ENCODE measurements at places on chromosomes 13 and 19.
A peak's percentile ranks its signal among the peaks of the same experiment; 100 is the strongest.

DNA sequence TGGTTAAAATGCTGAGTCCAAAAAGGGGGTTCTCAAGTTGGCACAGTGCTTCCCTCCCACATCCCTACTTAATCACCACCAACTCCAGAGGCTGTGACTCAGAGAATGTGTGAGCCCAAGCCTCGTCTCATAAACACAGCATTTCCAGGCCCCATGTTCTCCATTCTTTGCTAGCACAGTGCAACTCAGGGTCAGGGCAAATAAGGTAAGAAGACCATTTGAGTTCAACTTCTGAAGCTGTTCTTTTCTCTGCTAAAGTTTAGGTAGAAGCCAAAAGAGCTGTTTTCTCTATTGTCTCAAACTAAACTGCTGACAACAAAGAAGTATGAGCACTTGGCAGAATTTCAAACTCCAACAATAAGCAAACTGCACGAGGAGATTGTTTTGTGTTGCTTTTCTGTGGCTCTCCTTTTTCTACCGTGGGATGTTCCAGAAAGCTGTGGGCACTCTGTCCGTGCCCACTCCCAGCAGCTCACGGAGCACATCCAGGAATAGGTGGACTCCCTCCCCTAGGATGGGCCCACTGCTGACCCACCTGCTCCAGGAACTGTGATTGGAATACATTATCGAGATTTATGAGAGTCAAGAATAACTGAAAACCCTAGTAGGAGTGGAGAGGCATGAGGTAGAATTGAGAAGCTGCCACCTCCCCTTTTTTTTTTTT, 494.3 kb downstream of the COG6 start:
- DNase-seq, result peak; percentile 13

GRCh38 chr13:84139561-84140158, 257.4 kb upstream of the SLITRK1 start:
- no peak for DNase-seq

DNA sequence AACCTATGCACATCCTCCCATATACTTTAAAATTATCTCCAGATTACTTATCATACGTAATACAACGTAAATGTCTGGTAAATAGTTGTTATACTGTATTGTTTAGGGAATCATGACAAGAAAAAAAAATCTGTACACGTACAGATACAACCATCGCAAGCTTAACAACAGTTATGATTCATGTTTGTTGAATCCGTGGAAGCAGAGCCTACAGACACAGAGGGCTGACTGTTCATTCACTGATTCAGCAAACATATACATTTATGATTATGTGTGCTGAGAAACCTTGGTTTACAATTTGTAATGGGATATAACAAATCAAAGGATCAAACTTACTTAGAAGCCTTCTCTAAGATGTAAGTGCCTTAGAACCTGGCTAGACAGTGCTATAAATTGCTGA, 1.5 kb downstream of the ZNF260 start:
- DNase-seq, result no peak

DNA sequence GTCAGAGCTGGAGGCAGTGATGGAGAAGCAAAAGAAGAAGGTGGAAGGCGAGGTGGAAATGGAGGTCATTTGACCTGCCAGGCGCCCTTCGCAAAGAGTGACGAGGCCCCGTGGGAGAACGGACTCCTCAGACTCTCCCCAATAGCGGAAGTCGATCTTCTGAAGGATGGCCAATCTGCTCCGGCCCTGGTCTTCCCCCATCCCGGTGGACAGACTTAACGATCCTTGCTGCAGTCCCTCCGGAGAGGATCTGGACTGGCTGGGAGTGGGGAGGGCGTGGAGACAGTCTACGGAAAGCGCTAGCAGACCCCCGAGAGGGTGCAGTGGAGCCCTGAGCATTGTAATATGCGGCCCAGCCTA, 11.9 kb downstream of the EPS8L1 start:
- DNase-seq, result no peak

GRCh38 chr13:31009166-31009565, 76.7 kb downstream of the TEX26 start:
- no peak for DNase-seq

GRCh38 chr19:46216612-46217011, 12.9 kb upstream of the IGFL1 start:
- no peak for DNase-seq

DNA sequence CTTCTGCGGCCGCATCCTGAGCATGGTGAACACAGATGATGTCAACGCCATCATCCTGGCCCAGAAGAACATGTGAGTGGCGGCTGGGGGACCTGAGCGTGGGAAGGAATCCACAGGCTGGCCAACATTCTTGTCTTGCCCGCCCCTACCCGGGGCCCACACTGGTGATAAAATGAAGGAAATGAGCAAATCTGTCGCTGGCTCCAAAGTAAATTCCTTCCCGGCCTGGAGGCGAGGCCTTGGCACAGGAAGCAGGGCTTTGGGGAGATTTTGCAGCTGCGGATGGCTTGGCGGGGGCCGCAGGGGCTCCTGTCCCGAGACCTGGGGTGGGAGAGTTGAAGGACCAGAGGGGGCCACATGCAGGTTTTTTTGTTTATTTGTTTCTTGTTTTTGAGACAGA, 4.4 kb downstream of the KXD1 start:
- no peak for DNase-seq

- peak; percentile 42 for DNase-seq
Measured at GRCh38 chr13:20161275-20161950, 561 bp upstream of the GJA3 start.

- peak; percentile 86 for DNase-seq
Measured at GRCh38 chr19:3154957-3155736, 19.3 kb downstream of the GNA15 start.

- DNase-seq, result no peak
Measured at GRCh38 chr13:101408154-101408553, 8.2 kb downstream of the NALCN start.

- DNase-seq, result no peak
Measured at GRCh38 chr19:28701491-28701890, 511.5 kb downstream of the UQCRFS1 start.

GRCh38 chr19:4316956-4317355, 12.6 kb downstream of the FSD1 start:
- no peak for DNase-seq

DNA sequence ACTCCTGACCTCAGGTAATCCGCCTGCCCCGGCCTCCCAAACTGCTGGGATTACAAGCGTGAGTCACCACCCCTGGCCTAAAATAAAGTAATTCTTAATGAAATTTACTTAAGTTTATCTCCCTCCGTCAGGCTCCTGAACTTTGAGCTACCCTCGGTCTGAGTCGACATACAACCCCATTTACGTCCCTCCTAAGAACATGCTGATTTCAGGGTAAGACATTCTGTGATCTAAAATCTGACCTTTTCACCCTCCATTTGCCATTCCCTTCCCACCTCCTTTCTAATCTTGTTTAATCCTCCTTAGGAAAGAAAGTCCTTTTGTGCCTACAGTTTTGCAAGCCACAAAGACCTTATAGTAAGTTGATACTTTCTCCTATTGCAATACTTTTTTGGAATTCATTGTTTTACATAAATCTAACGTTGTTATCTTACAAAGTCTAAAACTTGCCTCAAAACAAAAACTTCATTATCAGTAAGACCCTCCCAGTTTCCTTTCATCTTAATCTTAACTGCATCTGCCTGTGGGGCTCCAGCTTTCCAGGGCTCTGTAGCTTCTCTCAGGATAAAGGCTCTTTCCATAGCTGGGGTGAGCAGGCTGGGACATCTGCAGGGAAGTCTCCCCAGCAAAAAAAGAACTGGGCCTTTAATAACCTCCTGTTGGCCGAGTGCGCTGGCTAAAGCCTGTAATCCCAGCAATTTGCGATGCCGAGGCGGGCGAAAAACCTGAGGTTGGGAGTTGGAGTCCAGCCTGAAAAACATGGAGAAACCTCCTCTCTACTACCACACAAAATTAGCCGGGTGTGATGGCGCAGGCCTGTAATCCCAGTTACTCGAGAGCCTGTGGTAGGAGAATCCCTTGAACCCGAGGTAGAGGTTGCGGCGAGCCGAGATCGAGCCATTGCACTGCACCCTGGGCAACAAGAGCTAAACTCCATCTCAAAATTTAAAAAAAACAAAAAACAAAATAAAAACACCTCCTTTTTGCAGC, 143.1 kb downstream of the ZNF737 start:
- DNase-seq, result no peak

- no peak for DNase-seq
Measured at GRCh38 chr19:31539386-31539785, 190.2 kb upstream of the TSHZ3 start.

DNA sequence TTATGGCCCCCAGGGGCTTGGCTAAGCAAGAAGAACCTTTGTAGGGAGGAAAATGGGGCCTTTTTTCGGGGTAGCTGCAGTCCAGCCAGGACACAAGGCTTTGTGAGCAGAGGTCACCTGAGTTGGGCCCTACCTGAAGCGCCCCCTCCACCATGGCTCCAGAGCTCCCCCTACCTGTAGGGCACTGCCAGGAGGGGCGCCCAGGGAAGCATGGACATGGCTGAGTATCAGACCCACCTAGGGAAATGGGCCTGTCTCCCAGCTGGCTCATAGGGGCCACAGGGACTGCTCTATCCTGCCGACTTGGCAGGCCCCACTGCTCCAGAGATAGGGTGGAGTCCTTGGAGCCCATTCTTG, 9.0 kb upstream of the CEBPA start:
- no peak for DNase-seq

- DNase-seq, result no peak
Measured at GRCh38 chr13:98629055-98629454, 52.1 kb upstream of the STK24 start.

DNA sequence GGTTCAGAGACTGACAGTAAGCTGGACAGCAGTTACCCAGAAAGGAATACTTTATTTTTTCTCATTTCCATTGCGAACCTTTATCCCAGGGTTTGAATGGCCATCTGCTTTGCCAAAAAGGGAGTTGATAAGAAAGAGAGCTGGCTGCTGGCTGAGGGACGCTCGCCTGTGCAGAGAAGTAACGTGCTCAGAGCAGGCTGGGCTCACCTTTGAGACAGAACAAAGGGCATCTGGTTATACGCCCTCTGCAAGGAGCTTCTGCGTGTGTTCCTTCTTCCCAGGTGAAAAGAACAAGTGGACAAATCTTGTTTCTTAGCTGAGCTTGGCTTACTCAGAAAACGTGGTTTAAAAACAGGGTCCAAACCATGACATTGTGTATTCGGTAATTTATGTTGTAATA, 47.4 kb downstream of the EFNB2 start:
- no peak for DNase-seq

DNA sequence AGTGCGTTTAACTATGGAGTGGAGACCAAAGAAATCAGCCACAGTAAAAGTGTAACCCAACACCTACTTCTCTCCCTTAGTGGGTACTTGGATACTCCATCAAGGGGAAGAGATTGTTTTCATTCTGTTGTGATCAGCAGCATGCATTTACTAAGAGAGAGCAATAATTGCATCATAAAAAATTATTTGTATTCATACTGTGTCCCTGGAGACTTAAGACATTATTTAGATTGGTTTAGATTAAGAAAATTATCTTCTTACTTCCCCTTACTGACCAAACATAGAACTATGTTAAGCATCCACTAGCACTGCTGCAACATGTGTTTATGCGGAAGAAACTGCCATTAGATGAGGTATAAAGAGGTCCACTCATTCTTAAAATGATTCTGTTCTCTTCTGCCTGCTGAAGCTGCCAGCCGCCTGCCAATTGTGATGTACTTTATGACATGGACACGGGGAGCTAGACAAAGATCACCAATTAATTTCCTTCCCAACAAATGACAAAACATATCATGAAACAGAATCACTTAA, 738.5 kb downstream of the DIAPH3 start:
- no peak for DNase-seq

DNA sequence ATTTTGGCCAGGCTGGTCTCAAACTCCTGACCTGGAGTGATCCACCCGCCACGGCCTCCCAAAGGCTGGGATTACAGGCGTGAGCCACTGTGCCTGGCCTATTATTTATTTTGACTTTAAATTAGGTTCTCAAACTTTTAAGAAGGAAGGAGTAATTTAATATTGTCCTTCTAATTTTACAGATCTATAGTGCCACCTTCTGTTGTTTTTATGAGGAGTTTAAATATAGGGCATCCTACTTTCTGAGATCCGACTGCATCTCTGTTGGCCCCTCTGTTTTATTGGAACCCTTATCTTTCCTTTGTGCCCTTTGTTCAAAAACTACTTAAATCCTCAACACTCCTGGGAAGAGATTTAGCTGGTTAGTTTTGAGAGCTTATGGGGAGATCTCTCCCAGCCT, 25.4 kb upstream of the ZMYM5 start:
- no peak for DNase-seq

DNA sequence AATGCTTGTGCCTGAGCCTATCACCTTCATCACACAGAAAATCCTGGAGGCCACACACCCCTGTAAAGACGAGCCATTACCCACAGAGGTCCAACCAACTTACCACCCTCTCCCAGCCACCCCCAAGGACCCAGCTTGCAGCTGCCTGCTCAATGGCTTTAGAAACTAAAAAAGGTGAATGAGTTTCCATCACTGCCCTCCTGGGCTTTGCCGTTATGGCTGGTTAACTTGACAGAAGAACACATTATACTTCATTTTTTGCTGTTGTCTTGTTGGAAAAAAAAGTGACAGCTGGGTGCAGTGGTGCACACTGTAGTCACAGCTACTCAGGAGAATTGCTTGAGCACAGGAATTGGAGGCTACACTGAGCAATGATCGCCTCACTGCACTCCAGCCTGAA, 17.4 kb upstream of the FEM1A start:
- DNase-seq, result no peak

DNA sequence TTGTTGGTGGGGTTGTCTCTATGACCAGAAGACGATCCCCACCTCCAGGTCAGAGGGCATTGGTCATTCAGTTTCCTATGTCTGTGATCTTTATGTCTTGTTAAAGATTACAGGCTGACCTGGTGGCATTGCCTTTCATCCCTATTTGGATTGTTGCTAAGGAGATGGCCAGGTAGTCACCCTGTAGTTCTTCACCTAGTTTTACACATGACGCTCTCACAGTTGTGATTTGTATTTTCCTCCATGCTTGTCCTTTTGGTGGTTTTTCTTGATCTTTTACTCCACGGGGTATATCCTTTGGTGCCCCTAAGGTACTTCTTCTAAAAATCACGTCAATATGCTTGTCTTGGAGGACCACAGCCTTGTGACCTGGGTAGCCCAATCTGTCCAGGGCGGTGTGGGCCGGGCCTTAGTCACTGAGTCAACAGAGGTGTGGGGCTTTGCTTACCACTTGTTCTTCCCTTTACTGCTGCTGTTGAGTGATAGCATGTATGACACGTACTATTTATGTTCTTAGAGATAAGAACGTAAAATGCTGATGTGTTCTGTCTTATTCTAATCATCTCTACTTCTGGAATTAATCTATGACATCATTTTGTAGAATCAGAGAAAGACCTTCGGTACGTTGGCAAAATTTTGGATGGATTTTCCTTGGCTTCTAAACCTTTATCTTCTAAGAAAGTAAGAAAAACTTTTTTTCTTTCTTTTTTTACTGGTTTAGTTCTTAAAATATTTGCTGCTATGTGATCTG, 20.1 kb downstream of the GPATCH1 start:
- DNase-seq, result no peak

GRCh38 chr19:53158119-53158656, 665 bp downstream of the ZNF347 start:
- peak; percentile 1 for DNase-seq

GRCh38 chr19:35438527-35438926, 9.5 kb upstream of the FFAR2 start:
- no peak for DNase-seq
